ENCODE measurements at places on chromosomes 2 and 18. TPM values are rescaled to one million over a fixed set of nuclear protein-coding genes. Genes with fewer than 3 reads are reported as not detected.

The PCARE gene
- not detected for total RNA-seq

The COL5A2 gene
- total RNA-seq = 31.8 TPM

The ZRANB3 gene
- 4.9 TPM for total RNA-seq

The LPIN2 gene
- total RNA-seq = 52.9 TPM

The IL1RL1 gene
- total RNA-seq = 7.1 TPM

- peak; percentile 38 for DNase-seq
These were observed 31.4 kb upstream of the KCNG2 start for GRCh38 chr18:79766308-79766707.

- no peak for DNase-seq
These were observed 111.8 kb upstream of the CYP20A1 start for GRCh38 chr2:203126996-203127395.

GRCh38 chr18:36155851-36156757, 26.4 kb downstream of the ELP2 start:
- DNase-seq = no peak

- no peak for DNase-seq
These were observed 39.9 kb upstream of the TSPYL6 start for GRCh38 chr2:54295911-54296310.

DNA sequence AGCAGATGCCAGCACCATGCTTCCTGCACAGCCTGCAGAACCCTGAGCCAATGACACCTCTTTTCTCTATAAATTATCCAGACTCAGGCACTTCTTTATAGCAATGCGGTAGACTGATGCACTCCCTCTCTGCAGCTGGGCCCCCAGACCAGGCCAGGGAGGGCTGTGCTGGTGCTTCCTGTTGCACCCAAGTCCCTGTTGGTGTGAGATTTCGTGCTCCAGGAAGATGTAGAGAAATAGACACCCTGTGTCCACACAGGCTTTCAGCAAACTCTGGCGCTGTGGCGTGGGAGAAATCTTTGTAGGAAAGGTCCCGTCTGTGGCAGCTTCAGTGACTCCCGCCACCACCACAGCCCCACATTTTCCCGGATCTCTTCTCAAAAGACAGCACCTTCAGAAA, 572.2 kb downstream of the GALR1 start:
- DNase-seq = no peak

- no peak for DNase-seq
These were observed 371 bp upstream of the LCLAT1 start for GRCh38 chr2:30446602-30447148.

DNA sequence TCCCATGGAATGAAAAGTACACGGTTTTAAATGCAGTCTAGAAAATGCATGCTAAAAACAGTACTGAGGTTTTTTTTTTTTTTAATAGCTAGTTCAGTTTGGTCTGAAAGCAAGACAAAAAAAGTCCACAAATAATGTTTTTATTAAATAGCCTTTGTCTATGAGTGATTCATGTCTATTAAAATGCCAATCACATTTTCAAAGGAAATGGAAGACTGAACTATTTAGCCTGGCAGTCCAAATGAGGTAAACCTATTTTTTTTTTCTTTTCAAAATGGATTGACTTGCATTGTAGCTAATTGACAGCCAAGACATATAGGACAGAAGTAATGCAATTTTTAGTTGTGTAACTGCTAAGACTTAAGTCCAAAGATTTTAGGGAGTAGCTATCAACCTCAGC, 90.3 kb downstream of the LRP1B start:
- no peak for DNase-seq

Data from mucosa of descending colon (tissue), 3 donors.